Thyroid gland (tissue), 4 donors: ENCODE measurements at places on chromosomes 5 and 9. TPM values are rescaled to one million over a fixed set of nuclear protein-coding genes. Genes with fewer than 3 reads are reported as not detected.

DNA sequence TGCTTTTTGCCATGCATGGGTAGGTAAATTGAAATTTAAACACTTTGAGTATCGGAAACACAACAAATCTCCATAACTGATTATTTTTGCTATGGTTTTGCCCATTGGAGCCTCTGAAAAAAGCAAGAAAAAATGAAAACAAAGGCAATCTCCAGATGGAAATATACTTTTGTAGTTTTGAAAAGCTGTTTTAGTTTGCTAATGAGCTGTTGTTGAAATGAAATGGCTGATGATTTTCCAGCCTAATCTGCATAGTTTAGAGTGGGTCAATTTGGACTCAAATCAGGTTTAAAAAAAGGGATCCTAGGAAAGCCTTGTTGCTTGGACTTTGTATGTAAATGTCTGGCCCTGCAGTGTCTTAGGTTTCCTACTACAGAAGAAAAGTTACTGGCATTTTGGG lies 285.8 kb downstream of the CAAP1 start:
- H3K4me3 ChIP-seq, result no peak overlapping the region
- H3K36me3 ChIP-seq, result no peaks in the 10 kb centered on the region
- no peak for DNase-seq
- H3K27me3 ChIP-seq, result no peaks in the 10 kb centered on the region
- H3K4me1 ChIP-seq, result no peaks in the 10 kb centered on the region

GRCh38 chr9:131116281-131117120 lies 8.9 kb upstream of the NUP214 start:
- no peak for DNase-seq
- H3K4me3 ChIP-seq, result no peak overlapping the region
- H3K4me1 ChIP-seq, result no peaks in the 10 kb centered on the region
- H3K36me3 ChIP-seq, result peaks cover 10% of the 10 kb centered on the region
- H3K27me3 ChIP-seq, result no peaks in the 10 kb centered on the region

- no peak for DNase-seq
- no peak overlapping the region for H3K4me3 ChIP-seq
- H3K27me3 ChIP-seq, result no peaks in the 10 kb centered on the region
Observed at GRCh38 chr9:121294151-121294743, 26.3 kb downstream of the GSN start.

Gene DPM2
- 17.3 TPM for total RNA-seq
